ENCODE measurements at places on chromosomes 6 and 20.

DNA sequence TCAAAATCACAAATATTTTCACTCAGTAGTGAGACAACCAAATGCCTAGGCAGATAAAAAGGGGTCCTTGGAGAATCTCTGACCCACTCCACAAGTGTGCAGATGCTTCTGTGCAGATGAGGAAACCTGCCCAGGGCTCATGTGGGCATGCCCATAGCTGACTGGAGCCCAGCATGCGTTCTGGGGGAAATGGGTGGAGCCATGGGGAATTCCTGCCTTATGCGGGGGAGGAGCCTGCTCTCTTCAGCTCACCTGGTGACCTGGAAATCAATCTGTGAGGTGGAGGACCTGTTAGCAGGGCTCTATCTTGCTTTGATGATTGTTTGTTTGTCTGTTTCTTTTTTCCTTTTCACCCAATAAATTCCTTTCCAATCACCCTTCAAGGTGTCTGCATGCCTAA, 23.4 kb upstream of the PLN start:
- DNase-seq: no peak

DNA sequence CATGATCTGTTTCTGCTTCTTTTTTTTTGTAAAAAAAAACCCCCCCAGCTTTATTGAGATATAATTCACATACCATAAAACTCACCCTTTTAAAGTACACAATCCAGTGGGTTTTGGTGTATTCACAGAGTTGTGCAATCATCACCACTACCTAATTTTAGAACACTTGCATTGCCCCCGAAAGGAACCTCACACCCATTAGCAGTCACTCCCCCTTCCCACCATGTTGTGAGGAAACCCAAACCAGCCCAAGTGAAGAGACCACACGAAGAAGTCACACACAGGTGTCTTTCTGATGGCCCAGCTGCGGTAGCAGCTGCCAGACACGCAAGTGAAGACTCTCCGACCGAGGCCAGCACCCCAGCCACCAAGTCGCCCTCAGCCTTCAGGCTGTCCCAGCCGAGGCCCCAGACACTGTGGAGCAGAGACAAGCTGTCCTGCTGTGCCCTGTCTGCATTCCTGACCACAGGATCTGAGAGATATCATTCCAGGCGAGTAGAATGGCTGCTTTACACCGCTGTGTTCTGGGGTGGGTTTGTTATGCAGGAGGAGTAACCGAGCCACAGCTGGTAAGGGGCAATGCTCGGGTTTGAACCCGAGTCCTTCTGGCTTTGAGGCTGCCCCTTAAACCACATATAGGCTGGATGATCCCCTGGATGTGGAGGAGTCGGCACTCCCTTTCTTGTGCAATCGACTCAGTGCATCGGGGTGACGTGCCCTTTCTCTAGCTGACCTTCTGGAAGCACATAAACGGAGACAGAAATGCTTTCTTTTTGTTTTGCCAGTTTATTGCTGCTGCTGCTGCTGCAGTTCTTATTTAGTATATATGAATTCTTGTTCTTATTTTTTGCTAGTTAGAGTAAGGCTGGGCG, 59.1 kb upstream of the PTPN1 start:
- DNase-seq: no peak

DNA sequence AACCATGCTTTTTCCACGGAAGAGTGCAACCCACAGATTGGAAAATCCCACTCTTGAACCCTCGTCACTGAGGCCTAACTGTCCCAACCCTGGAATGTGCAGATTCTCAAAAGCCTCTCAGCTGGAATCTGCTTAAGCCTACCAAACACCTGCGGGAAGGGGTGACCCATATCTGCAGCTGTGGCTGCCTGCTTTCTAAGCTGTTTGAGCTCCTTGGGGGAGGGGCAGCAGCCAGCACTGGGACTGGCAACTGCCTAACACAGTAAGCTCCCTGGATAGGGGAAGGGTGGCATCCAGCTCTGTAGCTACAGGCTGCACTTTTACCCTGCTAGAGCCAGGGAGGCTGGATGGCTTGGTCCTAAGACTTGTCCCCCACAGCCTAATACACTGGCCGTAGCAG, 579.6 kb downstream of the COL12A1 start:
- no peak for DNase-seq

DNA sequence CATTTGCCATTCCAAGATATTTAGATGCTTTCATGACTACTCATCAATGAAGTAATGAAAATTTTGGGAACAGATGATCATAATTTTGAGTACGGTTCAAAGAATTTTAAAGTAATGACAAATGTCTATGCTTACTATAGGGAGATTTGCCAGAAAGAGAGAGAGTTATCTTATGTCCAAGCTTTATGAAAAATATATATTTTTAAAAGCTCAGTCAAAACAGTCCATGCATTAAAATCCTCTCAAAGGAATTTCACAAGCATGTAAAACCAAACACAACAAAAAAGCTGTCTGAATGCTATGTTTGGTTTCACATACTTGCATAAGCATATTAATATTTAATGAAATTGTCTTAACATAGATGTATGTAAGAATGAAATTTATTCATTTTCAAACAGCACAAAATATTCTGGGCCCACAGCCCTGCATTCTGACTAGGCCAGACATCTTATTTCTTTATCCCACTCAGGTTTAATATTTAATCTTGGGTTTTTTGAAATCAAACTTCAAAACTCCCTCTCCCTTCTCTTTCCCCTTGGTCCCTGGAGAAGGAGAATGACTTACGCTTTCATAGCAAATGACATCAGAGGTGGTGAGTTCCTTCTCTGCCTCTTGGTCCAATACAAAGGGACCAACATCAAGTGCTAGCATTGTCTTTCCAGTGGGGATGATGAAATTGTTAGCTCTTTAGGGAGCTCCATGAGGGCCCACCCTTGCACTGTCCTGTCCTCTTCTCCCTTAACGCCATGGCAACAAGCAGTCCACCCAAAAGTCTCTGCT, 94.2 kb downstream of the ADAT2 start:
- no peak for DNase-seq

GRCh38 chr20:63521602-63522001, 1.0 kb downstream of the PPDPF start:
- DNase-seq: no peak

DNA sequence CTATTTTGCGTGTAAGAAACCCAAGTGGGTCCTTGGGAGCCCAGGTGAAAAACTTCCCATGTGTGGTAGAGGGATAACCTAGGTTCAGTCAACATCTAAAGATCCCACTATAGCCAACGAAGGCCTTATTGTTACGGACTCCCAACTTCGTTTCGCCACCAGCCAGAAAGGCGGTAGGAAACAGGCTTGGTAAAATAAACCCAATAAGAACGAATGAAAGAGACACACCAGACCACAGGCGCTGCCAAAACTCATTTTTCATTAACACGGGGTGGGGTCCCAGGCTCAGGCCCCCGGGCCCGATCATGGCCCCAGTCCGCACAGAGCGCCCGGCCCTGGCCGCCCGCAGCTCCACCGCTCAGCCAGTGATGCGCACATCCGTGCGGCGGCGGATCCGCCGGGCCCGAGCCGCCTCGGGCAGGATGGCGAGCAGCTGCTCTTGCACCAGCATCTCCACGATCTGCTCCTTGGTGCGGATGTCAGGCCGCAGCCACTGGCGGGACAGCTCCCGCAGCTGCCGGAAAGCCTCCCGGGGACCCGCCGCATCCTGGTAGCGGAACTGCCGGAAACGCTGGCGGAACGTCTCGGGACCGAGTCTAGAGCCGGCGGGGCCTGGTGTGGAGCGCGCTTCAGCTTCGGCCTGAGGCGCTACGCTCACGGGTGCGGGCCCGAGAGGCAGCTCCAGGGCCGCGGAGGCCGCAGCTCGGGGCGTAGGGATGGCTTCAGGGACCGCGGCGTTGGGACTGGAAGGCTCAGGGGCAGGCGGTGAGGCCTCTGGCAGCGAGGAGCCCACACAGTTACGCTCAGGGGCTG, 709 bp downstream of the SCAND1 start:
- DNase-seq: peak; percentile 50

- DNase-seq: no peak
Observed at GRCh38 chr20:60704147-60704546, 547.9 kb upstream of the CDH4 start.

GRCh38 chr6:150006961-150007464, 18.3 kb downstream of the RAET1L start:
- no peak for DNase-seq

GRCh38 chr6:157732416-157733161, 90.5 kb upstream of the SNX9 start:
- no peak for DNase-seq

DNA sequence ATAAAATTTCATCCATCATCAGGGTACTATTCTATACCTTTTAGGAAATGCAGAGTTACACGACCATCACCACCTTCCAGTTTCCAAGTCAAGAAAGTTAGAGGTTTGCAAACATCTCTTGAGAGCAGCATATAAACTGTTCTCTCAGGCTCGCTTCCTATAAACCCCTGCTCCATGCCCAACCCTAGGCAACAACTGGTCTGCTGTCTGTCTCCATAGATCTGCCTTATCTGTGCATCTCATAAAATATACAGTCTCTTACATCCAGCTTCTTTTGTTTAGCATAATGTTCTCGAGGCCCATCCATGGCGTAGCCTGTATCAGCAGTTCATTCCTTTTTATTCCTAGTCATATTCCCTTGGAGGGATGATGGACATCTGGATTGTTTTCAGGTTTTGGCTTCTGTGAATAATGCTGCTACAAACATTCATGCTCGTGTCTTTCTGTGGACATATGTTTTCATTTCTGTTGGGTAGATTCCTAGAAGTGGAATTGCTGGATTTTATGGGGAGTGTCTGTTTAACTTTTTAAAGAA, 6.1 kb downstream of the PTPRT start:
- DNase-seq: no peak

DNA sequence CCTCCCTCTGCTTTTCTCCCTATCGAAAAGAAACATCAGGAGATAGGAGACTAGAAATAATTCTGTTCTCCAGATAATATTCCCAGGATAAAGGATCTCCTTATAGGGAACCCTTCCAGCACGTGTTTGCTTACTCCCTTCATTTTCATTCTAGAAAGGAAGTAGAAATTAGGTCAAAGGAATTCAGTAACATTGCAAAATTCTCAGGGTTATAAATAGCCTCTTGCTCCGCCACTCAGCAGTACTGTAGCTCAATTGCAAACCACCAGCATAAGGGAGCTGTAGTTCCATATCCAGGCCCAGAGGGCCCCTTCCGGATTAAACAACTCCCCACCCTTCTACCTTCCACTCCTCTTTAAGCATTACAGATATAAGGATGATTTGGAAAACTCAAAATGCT, 6.2 kb downstream of the ELMO2 start:
- no peak for DNase-seq

DNA sequence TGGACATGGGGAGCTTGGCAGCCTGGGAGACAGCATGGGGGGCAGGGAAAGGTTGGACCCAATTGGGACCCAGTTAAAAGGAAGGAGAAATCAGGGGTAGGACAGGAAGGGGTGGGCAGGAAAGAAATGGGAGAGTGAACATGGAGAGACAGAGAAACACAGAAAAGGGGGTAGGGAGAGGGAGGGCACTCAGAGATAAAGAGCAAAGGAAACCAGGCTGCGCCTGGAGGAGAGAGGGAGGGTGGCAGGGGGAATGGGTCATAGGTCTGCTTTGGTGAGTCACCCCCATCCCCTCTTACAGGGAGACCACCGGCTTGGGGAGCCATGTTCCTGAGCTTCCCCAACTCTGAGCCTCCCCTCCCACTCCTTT, 46.7 kb downstream of the RAB44 start:
- no peak for DNase-seq

DNA sequence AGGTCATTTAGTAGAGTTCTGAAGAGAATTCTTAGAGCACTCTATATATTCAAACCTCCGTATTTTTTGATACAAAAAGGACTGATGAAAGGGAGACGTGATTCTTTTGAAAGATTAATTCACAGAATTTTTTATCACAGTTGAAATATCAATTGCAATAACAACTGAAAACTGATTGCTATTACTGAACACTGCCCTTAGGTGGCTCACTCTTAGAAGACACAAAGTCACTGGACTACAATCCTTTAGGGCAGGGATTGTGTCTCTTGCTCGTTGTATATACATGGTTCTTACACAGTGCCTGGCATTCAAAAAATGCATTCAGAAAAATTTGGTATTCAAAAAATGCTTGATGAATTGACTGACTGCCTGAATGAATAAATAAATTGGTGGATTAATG, 17.1 kb upstream of the CALHM6 start:
- no peak for DNase-seq

- DNase-seq: no peak
Observed at GRCh38 chr6:62037445-62037844, 248.6 kb downstream of the KHDRBS2 start.

DNA sequence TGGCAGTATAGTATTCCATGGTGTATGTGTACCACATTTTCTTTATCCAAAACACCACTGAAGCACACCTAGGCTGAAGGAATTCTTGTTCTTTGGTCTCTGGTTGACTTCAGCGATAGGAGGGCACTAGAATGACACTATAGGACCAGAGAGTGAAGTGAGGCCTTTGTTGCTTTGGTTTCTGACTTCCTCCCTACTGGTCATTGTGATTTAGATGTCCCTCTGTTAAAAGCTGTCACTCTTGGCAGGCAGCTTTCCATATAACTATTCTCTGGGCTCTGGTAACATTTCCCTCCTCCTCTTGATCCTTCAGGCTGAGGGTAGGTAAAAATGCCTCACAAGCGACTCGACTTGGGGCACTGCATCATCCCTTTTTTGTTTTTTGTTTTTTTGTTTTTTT, 236.3 kb downstream of the MAFB start:
- no peak for DNase-seq

DNA sequence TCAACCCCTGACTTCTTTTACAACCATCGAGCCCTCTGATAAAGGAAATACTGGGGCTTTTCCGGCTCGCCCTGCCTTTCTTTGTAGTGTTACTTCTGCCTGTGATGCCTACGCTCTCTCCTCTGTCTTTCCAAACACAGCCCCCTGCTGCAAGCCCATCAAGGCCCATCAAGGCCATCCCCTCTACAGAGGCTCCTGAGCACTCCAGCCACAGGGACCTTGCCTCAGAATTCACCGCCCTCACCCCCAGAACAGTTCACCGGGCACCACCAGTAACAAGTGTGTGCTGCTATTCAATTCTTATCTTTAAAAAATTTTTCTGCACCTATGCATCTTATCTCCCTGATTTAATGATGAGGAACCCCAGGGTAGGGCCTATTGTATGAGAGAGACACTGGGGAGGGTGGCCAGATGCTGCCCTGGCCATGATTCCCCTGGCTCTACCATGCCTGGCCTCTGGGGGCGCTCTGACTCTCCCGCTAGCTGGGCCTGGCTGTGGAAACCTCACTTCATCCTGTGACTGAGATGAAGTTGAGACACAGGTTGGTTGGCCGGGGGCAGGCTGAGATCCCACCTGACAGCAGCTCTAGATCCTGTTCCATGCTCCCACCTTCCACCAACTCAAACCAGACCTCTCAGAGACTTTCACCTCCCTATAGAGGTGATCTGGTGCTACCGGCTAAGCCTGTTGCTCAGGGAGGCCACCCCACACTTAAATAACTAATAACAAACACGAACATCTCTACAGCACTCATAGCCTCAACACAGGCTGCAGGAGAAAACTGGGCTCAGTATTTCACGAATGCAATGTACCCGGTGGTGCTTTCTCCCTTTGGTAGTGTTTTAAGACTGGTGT, 19.2 kb upstream of the GLP1R start:
- peak; percentile 31 for DNase-seq

GRCh38 chr6:129647044-129647443, 62.9 kb downstream of the ARHGAP18 start:
- no peak for DNase-seq

All from activated CD8-positive, alpha-beta memory T cell treated with anti-CD3 and anti-CD28 coated beads for 48 hours (primary cell).